ENCODE measurements at places on chromosomes 12 and 14.
A peak's percentile ranks its signal among the peaks of the same experiment; 100 is the strongest.

DNA sequence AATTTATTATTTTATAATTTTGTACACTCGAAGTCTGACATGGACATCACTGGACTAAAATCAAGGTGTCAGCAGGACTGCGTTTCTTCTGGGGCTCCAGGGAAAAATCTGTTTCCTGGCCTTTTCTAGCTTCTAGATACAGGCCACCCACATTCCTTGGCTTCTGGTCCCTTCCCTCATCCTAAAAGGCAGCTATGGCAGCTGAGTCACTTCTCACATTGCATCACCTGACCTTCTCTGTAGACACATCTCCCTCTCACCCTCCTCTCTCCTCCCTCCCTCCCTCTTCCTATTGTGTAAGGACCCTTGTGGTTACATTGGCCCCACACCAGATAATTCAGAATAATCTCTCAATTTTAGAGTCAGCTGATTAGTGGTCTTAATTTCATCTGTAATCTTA is 92.4 kb downstream of the RPS6KA5 start:
- no peak for DNase-seq

DNA sequence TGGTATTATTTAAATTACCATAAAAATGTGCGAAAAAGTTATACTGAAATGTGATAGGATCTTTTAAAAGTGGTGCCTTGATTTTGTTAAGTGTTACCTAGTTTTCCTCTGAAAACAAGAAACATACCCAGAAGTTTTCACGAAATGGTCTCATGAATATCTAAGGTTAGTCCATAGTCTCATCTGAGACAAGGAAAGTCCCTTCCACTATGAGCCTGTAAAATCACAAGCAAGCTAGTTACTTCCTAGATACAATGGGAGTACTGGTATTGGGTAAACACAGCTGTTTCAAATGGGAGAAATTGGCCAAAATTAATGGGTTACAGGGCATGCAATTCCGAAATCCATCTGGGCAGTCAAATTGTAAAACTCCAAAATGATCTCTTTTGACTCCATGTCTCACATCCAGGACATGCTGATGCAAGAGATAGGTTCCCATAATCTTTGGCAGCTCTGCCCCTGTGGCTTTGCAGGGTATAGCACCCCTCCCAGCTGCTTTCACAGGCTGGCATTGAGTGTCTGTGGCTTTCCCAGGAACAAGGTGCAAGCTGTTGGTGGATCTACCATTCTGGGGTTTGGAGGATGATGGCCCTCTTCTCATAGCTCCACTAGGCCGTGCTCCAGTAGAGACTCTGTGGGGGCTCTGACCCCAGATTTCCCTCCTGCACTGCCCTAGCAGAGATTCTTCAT is 271.4 kb downstream of the NAV3 start:
- no peak for DNase-seq

DNA sequence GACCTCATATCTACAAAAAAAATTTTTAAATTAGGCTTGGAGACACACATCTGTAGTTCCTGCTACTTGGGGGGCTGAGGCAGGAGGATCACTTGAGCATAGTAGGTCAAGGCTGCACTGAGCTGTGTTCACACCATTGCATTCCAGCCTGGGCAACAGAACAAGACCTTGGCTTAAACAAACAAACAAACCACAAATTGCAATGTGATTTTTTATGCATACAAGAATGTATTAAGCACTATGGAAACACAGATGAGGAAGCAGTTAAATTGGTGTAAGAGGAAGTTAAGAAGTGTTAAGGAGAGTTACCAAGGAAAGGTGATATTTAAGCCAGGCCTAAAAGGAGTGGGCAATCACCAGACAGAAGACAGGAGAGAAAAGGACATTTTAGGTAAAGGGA is 83.6 kb upstream of the HECTD1 start:
- no peak for DNase-seq

DNA sequence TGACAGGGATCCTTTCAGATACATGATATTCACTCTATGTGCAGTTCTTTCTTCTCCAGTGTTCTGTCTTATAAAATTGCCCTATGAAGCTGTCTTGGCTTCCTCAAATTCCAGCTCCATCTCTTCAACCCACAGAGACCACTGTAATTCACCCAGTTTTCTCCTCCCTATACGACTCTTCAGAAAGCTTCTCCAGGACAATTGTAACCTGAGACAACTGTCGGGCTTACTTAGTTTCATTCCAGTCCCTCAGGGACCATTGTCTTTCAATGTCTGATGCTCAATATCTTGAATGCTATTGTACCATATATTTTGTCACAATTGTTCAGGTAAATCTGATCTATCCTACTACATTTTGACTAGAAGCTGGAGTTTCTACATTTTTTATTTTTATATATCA is 345.3 kb downstream of the RPL10L start:
- DNase-seq = no peak

DNA sequence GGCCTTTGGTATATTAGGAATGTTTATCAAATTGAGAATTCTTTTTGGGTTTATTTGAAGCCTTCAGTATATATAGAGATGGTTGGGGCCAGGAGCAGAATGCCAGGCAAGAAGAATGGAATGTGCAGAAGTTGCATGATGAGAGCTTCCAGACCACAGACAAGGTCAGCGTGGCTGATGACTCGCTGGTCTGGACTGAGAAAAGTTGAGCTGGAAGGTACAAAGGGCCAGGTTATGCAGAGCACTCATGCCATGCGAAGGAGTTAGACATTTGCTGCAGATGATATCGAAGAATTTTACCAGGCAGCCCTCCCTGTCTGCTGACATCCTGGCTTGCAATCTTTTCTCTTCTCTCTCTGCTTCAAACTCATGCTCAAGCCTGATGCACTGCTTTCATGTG is 196.2 kb upstream of the ARHGAP5 start:
- DNase-seq = no peak

- DNase-seq = no peak
Observed at GRCh38 chr12:19988001-19988400, 380.3 kb upstream of the PDE3A start.

DNA sequence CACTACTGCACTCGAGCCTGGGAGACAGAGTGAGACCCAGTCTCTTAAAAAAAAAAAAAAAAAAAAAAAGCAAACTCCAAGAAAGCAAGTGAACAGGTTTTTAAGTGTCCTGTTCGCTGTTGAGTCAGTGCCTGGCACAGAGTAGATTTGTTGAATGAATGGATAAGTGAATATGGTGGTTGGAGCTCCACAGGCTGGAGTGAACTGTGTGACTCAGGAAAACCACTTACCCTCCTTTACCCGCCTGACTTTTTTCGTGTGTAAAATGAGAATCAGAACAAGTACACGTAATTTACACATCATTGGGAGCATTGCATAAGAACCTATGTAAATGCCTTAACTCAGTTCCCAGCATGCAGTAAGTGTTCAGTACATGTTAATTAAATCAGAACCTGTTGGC is 24.0 kb upstream of the ESRRB start:
- DNase-seq = no peak

DNA sequence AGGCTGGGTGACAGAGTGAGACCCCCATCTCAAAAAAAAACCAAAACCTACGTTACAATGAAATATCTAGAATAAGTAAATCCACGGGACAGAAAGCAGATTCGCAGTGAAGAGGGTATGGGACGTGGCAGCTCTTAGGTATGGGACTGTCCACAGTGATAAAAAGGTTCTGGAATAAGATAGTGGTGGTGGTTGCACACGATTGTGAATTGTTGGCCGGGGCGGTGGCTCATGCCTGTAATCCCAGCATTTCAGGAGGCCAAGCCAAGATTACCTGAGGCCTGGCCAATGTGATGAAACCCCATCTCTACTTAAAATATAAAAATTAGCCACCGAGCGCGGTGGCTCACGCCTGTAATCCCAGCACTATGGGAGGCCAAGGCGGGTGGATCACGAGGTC is 76.3 kb downstream of the KDM2B start:
- no peak for DNase-seq

DNA sequence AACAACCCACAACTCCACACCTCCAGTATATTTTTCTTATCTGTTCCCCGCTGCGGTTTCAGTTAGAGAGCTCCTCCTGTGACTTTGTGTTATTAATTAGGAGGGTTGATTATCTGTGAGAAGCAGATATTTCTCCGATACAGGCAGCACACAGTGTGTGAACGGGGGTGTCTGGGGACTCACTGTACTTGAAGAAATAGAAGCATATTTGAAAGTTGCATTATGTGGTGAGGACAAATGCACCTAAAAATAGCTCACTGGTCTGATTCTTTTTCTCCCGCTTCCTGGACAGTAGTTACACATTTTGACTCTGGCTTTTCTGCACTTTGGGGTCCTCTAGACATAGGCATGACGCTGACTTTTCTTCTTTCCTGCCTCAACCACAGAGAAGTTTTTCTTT is 277.7 kb downstream of the VRK1 start:
- DNase-seq = peak; percentile 47

DNA sequence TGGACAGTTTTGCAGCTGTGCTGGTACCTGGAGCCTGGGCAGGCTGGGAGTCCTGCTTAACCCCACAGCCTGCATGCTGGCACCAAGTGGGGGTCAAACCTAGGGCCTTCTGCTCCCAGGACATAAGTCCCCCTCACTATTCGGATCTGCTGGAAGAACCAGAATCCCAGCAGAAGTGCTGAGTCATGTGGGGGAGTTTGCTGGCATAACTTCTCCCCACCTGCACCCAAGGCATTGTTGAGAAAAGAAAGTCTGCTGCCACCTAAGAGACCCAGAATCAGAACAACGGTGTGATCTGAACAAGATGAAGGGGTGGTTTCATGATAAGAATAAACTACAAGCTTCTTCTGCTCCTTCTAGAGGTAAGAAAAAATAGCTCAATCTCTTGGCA is 102.7 kb downstream of the RBM19 start:
- DNase-seq = peak; percentile 78

DNA sequence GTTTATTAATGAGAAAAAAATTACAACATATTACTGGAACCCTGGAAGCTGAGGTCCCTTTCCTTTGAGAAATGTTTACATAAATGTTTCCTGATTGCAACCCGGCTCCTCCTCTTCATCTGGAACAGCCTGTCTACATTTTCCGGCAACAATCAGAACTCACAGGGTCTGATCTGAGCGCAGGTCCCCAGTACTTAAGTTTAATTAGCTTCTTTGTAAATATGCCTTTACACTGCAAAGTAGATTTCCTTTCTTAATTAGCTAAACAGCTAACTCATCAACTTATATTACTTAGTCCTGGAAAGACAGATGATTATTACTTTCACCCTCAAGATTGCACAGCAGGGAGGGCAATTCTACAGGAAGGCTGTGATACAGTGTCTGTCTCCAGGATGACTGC is 213.0 kb downstream of the MON2 start:
- no peak for DNase-seq

GRCh38 chr14:102717276-102717675 is 60.0 kb upstream of the TRAF3 start:
- no peak for DNase-seq

Data from head of caudate nucleus (tissue), 42 donors.